ENCODE measurements at places on chromosomes 3 and 15. TPM values are rescaled to one million over a fixed set of nuclear protein-coding genes. Genes with fewer than 3 reads are reported as not detected.

The HTR3E gene
- 6.5 TPM for total RNA-seq

The GPX1 gene
- total RNA-seq, result 148 TPM

The HIGD2B gene
- total RNA-seq, result not detected

The SOX14 gene
- not detected for total RNA-seq

The SLC24A5 gene
- total RNA-seq, result not detected

The CFAP100 gene
- not detected for total RNA-seq

The GMPS gene
- 119 TPM for total RNA-seq

GRCh38 chr3:12265508-12265907 is 23.4 kb upstream of the PPARG start:
- DNase-seq, result no peak

GRCh38 chr3:169328471-169328870 is 335.0 kb downstream of the MECOM start:
- DNase-seq, result no peak

GRCh38 chr3:141346418-141346817 is 21.9 kb upstream of the ZBTB38 start:
- DNase-seq, result no peak

DNA sequence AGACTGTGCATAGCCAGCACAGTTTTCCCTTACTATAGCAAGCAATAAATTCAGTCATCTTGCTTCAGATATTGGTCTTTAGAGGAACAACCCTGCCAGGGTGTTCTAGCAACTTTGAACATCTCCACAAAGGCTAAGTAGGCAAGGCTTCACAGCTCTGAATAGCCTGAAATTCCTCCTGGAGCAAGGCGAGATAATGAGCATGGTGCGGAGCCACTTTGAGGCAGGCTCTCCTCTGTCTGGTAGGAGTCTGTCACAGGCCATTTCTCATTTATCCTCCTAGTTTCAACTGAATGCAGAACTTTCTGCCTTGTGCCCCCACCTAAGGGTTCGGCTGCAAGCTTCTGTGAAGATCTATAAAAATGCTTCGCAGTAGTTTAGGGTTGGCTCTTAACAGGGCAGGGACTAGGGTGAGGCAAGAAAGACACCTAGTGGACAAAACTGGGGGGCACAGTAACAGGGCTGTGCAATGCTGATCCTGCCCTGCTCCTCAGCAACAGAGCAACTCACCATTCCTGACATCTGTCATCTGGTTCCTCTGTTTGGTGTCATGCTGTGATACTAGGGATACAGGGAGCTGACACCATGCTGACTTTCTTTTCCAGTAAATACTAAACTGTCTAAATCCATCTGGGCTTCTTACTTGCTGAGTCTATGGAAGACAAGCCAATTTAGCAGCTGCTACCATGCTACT is 16.6 kb upstream of the EHHADH start:
- peak; percentile 68 for DNase-seq

DNA sequence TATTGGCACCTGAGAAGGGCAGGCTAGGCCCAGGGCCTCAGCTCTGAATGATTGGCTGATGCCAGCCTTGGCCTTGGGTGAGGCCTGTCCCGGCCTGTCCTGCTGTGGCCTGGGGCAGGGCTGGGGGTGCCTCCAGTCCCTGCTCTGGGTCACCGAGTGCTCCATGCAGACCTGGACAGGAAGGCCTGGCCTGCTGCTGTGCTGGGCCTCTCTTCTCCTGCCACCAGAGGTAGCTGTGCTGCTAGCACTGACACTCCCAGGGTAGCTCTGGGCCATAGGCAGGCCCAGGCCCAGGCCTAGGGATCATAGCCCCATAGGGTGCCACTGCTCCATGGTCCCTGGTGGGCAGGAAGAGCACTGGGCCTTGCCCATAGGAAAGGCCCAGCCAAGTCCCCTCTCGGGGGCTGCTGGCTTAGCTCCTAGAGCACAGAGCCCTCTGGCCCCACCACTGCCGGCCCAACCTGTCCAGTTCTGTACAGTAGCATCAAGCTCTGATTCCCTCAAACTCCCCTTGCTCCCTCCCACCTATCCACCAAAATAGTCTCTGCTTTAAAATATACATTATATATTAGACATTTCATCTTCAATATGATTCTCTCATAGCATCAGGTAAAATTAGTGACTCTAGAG is 18.2 kb downstream of the ABTB1 start:
- DNase-seq, result peak; percentile 74

DNA sequence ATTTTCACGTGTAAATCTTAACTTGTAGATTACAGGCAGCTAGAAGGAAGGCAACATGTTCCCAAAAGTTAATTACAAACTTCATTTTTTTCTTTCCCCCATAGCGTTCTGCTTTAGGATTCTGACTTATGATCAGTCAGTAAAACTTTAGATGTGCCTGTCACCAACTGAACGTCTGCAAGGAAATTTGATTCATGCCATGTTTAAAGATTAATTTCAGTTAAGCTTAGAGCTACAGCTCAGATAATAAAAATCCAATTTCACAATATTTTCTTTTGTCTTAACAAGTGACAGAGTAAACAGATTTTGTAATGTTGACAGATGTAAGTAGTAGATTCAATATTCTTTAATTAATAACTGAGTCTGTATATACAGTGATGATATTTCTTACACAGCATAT is 253.1 kb downstream of the NFKBIZ start:
- no peak for DNase-seq

DNA sequence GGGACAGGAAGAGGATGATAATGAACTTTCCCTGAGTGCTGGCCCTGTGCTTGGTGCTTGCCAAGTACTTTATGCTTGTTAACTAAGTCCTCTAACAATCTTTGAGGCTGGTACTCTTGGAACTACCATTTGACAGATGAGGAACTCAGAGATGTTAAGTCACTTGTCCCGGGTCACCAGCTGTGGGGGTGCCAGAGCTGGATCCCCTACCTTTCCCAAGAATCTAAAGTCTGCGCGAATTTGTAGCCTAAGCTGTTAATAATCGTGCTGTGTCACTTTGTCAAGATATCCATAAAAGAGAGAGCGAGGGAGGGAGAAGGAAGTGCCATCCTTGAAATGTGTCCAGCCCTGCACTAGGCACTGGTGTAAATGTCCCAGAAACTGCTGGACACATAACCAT is 19.0 kb upstream of the ACOX2 start:
- no peak for DNase-seq

- no peak for DNase-seq
These were observed 147.4 kb downstream of the ERC2 start for GRCh38 chr3:56320883-56321282.

DNA sequence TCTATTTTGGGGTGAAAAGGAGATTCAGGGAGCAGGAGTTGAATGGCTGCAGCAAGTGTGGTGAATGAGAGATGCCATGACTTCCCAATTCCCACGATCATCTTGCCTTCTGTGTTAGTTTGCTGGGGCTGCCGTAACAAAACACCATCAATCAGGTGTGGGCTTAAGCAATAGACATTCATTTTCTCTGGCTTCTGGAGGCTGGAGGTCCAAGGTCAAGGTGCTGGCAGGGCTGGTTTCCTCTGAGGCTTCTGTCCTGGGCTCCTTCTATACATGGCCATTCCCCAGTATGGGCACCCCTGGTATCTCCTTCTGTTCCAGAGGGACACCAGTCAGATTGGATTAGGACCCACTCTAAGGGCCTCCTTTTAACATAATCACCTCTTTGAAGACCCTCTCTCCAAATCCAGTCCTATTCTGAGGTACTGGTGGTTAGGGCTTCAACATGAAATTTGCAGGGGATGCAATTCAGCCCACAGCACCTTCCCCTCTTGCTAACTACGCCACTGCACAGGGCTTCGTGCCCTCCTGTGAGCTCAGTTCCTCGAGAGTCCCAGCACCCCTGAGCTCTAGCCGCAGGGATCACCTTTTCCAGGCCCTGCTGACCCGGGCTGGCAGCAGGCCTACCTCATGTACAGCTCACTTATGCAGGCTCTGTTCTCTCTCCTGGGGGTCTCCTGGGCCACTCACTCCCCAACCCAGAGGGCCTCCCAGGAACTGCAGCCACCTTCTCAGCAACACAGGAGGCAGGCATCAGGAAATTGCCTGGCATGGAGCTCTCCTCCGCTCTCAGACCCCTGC is 37.3 kb upstream of the SLC6A11 start:
- DNase-seq, result no peak

DNA sequence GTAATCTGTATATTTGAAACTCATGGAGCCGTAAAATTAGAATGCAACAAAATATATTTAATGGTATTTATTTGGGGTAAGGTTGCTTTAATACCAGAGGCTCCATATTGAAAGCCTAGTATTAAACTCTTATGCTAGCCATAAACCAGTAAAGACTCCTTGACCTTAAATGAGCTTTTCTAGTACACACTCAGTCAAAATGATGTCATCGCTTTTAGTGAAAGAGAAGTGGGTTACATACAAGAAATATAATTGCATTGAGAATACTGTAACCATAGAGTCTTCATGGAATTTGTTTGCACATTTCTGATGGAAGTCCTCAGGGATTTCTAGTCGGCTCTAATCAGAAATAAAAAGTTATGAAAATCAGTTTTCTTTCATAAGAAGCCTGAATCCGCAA is 757.6 kb downstream of the GBE1 start:
- DNase-seq, result no peak

- DNase-seq, result no peak
These were observed 16.7 kb downstream of the WWTR1 start for GRCh38 chr3:149640976-149641728.

GRCh38 chr15:58880320-58880719 is 53.2 kb downstream of the SLTM start:
- DNase-seq, result no peak

DNA sequence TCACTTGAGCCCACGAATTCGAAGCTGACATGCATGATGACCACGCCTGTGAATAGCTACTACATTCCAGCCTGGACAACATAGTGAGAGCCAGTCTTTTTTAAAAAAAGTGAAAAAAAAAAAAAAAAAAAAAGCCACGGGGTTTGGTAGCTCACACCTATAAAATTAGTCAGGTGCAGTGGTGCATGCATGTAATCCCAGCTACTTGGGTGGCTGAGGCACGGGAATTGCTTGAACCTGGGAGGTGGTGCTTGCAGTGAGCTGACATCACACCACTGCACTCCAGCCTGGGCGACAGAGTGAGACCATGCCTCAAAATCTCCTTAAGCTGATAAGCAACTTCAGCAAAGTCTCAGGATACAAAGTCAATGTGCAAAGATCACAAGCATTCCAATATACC is 44.4 kb downstream of the CSNK1G1 start:
- DNase-seq, result no peak

- no peak for DNase-seq
These were observed 2.6 kb downstream of the ZNF80 start for GRCh38 chr3:114234745-114235144.

DNA sequence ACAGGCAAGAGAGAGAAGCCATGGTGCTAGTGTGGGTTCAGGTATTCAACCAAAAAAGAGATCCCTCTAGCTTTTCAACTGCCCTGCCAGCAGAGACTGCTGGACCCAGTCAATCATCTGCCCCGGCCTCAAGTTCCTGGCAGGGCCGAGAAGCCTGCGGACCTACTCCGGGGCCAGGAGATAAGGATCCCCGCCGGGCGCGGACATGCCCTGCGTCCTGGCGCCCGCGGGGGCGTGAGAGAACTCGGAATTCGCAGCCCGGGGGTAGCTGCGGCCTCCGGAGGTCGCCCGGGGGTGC is 821 bp upstream of the MAGI1 start:
- DNase-seq, result no peak

DNA sequence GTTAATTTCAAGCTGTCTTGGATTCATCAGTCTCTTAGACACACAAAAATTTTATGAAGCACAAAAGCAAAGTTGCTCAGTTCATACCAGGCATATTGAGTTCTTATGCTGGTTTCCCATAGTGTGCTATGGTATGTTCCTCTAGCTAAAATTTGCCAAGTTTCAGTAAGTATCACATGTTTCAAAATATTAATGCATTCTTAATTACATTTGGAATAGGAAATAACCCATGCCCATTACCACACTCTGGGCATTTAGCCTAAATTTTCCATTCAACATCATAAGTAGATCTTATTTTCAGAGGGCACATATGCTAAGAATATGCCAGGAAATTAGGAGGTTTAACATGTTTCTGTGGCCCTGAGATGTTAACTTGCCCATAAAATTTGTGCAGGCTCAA is 289.9 kb downstream of the SHOX2 start:
- no peak for DNase-seq

GRCh38 chr3:148938936-148939335 is 52.4 kb upstream of the GYG1 start:
- DNase-seq, result no peak

DNA sequence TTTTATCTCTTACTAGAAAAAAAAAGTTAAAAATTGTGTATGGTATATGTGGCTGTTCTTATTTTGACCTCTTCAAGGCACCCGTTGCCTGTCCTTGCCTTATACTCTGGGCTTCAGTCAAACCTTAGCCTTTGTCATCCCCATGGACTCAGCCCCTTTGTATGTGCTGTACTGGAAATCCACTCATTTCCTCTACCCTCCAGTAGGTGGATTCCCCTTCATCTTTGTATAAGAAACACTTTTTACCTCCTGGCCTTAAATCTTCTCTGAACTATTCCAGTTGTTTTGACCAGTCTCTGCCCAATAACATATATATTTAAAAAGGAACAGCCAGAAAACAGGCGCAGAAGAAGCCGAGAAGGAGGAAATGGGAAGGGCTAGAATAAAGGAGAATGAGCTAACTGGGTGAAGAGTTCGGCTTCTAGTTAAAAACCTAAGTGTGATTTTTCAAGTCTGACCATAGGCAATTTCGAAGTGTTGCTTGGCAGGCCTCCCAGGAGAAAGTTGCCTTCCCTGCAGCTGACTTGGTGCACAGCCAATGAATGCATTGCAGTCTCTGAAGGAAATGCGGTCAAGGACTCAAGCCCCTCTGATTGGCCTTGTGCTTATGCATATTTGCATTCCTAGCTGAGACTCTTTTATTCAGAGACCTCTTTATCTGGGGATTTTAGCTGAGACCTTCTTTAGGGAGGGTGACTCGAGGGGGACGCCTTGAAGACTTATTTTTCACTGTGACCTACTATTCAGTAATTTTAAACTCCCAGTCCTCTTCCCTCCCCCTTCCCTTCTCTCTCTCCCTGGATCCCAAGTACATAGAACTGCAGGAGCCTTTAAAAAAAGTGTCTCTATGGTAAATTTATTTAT is 277.4 kb downstream of the ROBO1 start:
- peak; percentile 51 for DNase-seq

DNA sequence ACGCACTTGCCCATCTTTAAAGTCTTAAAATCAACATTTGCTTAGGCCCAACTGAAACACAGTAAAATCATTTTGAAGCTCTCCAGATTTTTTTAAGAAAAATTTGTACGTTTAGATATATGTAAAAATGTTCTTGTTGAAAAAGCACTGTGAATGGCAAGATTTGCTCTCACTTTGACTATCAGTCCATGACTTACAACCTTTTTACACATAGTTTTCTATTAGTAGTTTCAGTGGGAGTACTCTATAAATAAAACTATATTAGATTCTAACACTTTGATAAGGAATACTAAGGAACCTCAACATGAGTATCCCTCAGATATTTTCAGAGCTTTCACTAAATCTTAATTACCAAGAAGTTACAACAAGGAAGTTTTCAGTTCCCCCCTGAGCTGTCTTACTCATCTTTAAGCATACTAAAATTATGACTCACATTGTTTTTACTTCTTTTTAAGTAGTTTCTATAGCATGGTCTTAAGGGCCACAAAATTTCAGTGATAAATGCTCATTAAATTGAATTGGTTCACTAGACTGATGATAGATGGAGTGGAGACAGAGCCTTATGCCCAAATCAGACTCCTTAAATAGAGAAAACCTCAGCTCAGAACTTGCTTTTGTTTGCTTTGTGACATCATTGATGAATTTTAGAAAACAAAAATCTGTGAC is 31.6 kb upstream of the RAP2B start:
- DNase-seq, result no peak
